ENCODE measurements at places on chromosomes 2 and 18.
A peak's percentile ranks its signal among the peaks of the same experiment; 100 is the strongest.

DNA sequence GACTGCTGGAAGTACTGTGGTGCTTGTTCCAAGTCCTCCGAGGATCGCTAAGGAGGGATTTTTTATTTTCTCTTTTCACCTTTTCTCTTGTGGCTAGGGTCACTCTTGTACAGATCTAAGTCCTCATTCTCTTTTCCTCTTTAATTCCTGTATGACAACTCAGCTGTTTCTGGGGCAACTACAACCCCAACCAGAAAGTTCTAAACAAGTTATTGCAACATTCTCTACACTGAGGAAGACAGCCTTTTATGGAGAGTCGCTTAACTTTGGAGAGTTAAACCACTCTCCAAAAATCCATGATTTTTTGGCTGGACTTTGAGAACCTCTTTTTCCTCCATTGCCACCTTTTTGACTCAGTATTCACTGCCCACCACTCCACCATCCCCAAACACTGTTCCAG, 74.0 kb upstream of the SESTD1 start:
- DNase-seq = no peak

GRCh38 chr18:79732721-79733025, 53.1 kb downstream of the CTDP1 start:
- no peak for DNase-seq

DNA sequence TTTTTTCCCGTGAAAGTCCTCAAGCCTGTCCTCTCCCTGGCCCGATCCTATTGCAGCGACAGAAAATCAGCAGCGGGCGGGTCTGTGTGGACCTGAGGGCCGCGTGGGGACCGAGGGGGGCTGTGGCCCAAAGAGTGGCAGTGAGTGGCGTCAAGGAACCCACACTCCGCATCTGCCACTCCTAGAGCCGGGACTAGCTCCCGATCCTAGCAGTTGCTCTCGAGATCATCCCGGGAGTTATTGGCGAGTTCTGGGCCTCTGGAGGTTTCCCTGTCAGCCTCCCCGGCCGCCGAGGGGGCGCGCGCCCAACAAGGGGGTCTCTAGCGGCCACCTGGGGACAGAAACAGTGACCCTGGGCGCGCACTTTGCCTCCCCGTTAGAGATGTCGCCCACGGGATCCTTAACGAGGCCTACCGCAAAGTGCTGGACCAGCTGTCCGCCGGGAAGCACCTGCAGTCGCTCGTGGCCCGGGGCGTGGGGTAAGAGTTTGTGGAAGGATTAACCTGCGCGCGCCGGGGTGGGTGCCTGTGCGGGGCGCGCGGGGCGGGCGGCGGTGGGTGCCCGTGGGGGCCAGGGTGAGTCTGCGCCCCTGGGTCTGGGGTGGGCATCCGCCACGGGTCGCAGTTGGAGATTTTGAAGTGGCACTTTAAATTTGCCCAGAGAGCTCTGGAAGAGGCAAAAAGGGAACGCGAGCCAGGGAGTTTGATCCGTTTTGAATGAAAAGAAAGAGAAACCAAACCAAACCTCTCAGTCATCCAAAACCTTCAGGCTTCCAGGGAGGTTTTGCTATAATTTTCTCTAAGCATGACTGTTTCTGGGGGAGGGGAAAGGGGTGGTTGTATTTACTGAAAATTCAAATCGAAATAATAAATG, 3.5 kb downstream of the ADCYAP1 start:
- DNase-seq = no peak

DNA sequence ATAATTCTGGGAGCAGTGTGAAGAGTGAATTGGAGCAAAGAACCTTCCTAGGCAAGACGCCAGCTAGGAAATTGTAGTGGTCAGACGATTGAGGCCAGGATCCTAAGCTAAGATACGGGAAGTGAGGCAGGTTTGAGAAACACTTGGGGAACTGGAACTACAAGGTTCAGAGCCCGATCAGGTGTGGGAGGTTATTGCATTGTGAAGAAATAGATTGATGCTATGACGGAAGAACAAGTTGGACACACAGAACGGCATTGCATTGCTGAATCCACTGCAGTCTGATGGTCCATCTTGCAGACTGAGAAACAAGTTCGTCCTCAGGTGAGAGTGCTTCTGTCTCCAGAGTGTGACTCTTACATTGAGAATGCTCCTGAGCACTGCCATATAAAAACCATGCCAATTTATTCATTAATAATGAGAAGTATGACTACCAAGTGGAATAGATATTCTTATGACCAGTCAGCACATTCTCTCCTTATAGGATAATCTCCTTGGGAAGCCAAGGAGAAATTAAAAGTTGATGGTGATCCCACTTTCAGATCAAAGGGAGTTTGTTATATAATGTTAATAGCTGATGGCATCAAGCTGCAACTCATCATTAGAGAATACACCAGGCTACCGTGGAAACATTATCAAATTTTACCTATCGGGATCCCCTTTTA, 30.9 kb downstream of the ANTXR1 start:
- no peak for DNase-seq

DNA sequence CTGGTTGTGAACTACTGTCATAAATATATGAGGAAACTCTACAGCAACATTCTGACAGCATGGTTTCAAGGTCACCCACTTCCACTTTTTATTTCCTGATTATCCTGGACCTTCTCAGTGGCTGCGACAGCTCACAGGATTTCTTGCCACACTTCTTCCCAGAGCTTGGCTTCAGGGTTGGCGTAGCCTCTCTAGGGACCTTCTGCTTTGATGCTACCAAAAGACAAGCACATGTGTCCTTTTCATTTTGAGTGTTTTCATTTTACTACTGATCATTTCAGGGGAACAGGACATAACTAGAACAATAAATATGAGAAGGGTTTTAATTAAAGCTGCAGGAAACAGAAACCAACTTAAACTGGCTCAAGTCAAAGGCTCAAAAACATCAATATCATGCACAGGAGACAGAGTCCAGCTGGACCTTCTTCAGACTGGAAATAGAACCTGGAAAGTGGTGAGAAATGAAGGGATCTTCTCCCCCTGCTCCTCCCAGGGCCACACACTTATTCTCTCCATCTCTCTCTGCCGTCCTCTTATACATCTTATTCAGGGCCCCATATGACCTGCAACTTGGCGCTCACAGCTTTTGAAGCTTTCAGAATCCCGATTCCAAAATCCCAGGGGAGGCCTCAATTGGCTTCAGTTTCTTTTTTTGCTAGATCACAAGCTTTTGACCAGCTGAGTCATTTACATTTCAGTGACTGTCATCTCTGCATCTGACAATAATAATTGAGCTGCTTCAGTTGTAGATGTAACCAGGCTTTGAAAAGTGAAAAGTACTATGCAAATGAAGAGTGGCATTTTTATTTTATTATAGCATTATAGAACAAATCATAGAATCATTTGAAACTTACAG, 9.7 kb downstream of the VIT start:
- no peak for DNase-seq

- DNase-seq = no peak
Observed at GRCh38 chr2:164859251-164859818, 17.7 kb upstream of the COBLL1 start.

GRCh38 chr18:49251451-49251850, 209.0 kb downstream of the DYM start:
- no peak for DNase-seq

- no peak for DNase-seq
Observed at GRCh38 chr2:231323316-231323715, 72.2 kb upstream of the B3GNT7 start.

GRCh38 chr2:40030456-40030975, 251.5 kb upstream of the THUMPD2 start:
- DNase-seq = no peak

DNA sequence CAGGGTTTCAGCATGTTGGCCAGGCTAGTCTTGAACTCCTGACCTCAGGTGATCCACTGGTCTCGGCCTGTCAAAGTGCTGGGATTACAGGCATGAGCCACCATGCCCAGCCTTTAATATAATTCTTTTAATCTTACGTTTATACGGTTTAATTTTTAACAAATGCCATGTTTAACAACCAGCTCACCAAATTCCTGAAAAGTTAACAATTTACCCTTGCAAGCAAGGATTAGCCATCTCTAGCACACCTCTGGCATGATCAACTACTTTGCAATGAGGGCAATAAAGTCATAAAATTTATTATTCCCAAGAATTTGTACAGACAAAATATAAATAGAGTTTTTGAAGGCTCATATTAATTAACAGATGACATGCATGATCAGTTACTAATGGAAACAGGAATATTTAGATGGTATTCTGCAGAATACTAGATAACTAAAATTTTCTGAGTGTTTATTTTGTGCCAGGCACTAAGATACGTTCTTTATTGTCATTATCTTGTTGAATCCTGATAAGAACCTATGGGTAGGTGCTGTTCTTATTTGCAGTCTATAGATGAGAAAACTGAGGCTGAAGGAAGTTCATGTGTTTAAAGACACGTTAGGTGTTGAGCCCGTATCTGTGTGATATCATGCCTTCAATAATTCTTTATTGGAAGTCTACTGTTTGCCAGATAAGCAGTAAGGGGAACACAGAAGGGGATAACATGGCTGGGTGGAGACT, 190.1 kb downstream of the CDCA7 start:
- DNase-seq = no peak

DNA sequence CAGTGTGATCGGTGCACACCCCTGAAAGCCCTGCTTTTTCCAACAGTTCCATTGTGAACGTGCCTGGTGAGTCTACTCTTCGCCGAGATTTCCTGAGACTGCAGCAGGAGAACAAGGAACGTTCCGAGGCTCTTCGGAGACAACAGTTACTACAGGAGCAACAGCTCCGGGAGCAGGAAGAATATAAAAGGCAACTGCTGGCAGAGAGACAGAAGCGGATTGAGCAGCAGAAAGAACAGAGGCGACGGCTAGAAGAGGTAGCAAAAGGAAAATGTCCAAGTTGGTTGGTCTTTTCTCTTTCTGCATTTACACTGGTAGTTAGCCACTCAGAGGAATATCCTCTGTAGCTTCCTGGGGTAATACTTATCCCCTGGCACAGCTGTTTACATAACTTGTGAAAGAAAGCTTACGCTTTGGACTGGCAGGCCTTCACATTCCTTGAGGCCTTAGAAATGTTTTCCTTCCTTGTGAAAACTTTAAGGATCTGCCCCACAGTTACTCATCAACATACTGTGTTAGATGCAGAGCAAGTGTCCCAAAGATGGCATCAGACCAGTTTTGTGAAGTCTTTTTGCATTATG, 146.6 kb downstream of the MAP4K4 start:
- no peak for DNase-seq

DNA sequence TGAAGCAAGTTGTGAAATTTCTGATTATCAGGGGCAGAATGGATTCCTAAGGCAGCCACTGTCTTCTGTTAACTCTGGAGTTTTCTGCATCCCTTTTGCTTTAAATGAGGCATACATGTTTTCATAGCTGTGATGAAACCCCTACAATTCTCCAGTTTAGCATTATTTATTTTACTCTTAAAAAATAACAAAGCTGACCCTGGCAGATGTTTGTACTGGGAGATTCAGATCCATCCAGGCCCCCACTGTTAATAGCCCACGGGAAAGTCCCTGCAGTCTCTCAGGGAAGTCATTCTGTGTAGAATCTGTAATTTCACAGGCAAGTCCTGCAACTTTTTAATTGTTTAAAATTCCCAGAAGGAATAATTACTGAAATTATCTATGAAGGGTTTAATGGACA, 353 bp upstream of the SULT1C4 start:
- no peak for DNase-seq

- no peak for DNase-seq
Observed at GRCh38 chr2:165067643-165068486, 112.5 kb upstream of the SLC38A11 start.

DNA sequence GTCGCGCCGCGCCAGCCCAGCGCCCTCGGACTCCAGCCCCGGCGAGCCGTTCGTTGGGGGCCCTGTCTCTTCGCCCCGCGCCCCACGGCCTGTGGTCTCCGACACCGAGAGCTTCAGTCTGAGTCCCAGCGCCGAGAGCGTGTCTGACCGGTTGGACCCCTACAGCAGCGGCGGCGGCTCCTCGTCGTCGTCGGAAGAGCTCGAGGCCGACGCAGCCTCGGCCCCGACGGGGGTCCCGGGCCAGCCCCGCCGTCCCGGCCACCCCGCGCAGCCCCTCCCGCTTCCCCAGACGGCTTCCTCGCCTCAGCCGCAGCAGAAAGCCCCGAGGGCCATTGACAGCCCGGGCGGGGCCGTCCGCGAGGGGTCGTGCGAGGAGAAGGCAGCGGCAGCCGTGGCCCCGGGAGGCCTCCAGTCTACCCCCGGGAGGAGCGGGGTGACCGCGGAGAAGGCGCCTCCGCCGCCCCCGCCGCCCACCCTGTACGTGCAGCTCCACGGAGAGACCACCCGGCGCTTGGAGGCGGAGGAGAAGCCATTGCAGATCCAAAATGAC, 1.4 kb downstream of the PHLPP1 start:
- DNase-seq = peak; percentile 22

GRCh38 chr2:240287496-240288086, 147.1 kb upstream of the OTOS start:
- no peak for DNase-seq

- DNase-seq = no peak
Observed at GRCh38 chr2:181602017-181602416, 54.9 kb downstream of the CERKL start.

- DNase-seq = no peak
Observed at GRCh38 chr2:24791452-24791851, 1.7 kb downstream of the PTRHD1 start.

- no peak for DNase-seq
Observed at GRCh38 chr2:3505771-3506170, 13.6 kb downstream of the ADI1 start.

DNA sequence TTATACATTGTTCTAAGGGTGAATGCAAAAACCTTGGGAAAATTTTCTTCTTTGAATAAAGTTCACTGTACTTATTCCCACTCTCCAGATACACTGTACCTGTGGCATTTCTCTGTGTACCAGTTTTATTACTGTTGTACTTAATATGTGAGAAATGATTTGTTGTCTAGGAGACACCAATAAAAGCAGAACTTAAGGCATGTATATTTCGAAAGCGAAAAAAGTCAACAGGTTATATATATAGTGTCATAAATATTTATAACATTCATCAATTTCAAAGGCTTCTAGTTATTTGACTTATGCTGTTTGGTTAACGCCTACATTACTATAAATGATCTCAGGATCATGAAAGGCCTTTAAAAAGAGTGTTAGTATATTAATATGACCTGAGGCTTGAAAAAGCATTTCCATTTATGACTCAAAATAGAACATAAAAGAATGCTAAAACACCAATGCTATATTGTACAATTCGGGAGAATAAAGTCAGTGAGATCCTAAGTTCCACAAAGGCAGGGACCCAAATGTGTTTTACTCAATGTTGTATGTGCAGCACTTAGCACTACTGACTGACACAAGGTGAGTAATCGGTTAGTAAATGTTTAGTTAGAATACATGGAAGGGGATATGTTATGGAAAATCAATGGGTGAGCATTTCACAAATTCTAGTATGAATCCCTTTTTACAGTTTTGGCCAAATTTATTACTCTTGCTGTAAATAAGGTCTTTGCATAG, 32.2 kb upstream of the HNRNPA3 start:
- no peak for DNase-seq

GRCh38 chr2:85779641-85780315, 26.0 kb downstream of the ATOH8 start:
- DNase-seq = no peak

GRCh38 chr18:34048423-34048822, 176.3 kb downstream of the NOL4 start:
- DNase-seq = no peak

Measured in stimulated activated CD4-positive, alpha-beta T cell treated with anti-CD3 and anti-CD28 coated beads, Interleukin-15, amount 100 ng/mL, for 1 hour (primary cell).